Smooth muscle cell of trachea (primary cell): ENCODE measurements at places on chromosomes 5 and 9. TPM values are rescaled to one million over a fixed set of nuclear protein-coding genes. Genes with fewer than 3 reads are reported as not detected.

FBP1 gene
- not detected in 2 replicates for total RNA-seq

UGT3A2 gene
- total RNA-seq: not detected in 2 replicates

GRIA1 gene
- total RNA-seq: under 0.01 and 0.50 TPM in 2 replicates

SLC4A9 gene
- not detected in 2 replicates for total RNA-seq

TRIM14 gene
- total RNA-seq: 6.5 and 7.0 TPM in 2 replicates

DBH gene
- total RNA-seq: not detected in 2 replicates

NTRK2 gene
- total RNA-seq: 0.15 and 0.17 TPM in 2 replicates

LMNB1 gene
- total RNA-seq: 7.6 and 73.0 TPM in 2 replicates

SPOCK1 gene
- total RNA-seq: 36.1 and 54.9 TPM in 2 replicates

RPL37 gene
- total RNA-seq: 393 and 958 TPM in 2 replicates

ADAMTSL2 gene
- total RNA-seq: under 0.01 and 0.15 TPM in 2 replicates

TMC1 gene
- total RNA-seq: 1.3 TPM in 1 of 2 replicates, not detected in the other

OTP gene
- not detected in 2 replicates for total RNA-seq

SLC34A1 gene
- not detected in 2 replicates for total RNA-seq

DOK3 gene
- 1.8 and 2.0 TPM in 2 replicates for total RNA-seq

OGN gene
- total RNA-seq: 17.5 and 19.6 TPM in 2 replicates

GADD45G gene
- total RNA-seq: 3.1 TPM in 1 of 2 replicates, not detected in the other

HMMR gene
- 3.1 and 61.5 TPM in 2 replicates for total RNA-seq

TPD52L3 gene
- total RNA-seq: not detected in 2 replicates

TBCA gene
- 69.6 and 116 TPM in 2 replicates for total RNA-seq

ACTBL2 gene
- not detected in 2 replicates for total RNA-seq

N4BP3 gene
- total RNA-seq: 1.7 and 2.2 TPM in 2 replicates

HK3 gene
- not detected in 2 replicates for total RNA-seq

FBLL1 gene
- 0.44 and 1.7 TPM in 2 replicates for total RNA-seq

GPX8 gene
- total RNA-seq: 124 and 134 TPM in 2 replicates

TLE1 gene
- 29.7 and 47.1 TPM in 2 replicates for total RNA-seq

EMB gene
- total RNA-seq: 8.3 and 13.7 TPM in 2 replicates

FBXO38 gene
- 61.7 and 72.3 TPM in 2 replicates for total RNA-seq

SPATA31E1 gene
- not detected in 2 replicates for total RNA-seq

FGD3 gene
- not detected in 2 replicates for total RNA-seq

IL33 gene
- total RNA-seq: 19.6 and 44.5 TPM in 2 replicates

CXCL14 gene
- total RNA-seq: 0.33 TPM in 1 of 2 replicates, not detected in the other

SPATA31D4 gene
- total RNA-seq: not detected in 2 replicates
